NCI-H2171 (cell line): ENCODE measurements at places on chromosomes 6 and 20.

- no peak for DNase-seq
These were observed 66.6 kb downstream of the PRND start for GRCh38 chr20:4788314-4788713.

GRCh38 chr6:28081486-28081751 is 1.1 kb downstream of the ZNF165 start:
- DNase-seq: no peak

DNA sequence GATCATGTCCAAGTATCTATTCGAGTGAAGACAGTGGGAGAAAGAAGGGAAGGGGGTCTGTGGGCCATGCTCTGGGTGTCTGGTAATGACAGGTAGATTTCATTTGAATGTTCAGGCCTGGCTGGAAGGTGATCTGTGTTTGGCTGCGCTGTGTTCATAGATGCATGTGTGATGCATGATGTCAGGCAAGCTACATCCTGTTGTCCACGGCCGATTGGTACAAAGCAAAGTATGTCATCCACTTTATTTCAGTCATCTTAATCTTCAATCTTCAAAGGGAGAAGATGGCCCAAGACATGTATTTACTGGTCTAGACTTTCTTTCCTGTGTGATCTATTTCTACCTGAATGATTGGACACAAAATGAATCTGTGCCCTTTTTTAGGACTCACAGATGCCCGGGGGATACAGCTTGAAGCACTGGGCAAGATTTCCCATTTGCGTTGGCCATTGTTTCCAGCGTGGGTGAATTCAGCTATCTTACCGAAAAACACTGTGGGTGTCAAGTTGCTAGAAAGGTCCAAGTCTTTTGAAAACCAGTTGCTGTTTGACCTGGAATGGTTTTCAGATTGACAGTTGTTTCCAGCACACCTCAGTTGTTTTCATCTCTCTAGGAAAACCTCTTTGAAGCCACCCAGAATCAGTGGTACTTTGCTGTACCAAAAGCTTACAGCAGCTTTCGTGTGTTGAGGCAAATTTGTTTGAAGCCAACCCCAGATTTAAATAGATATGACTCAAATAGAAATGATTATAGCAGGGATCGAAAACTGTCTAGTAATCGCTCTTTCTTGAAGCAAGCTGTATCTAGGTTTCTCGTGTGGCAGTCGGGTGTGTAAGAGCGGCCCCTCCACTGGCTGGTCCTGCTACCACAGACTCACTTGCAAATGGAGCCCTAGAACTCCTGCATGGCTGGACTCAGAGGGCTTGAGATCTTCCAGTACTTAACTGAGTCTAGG is 27.2 kb downstream of the DUSP22 start:
- DNase-seq: no peak

DNA sequence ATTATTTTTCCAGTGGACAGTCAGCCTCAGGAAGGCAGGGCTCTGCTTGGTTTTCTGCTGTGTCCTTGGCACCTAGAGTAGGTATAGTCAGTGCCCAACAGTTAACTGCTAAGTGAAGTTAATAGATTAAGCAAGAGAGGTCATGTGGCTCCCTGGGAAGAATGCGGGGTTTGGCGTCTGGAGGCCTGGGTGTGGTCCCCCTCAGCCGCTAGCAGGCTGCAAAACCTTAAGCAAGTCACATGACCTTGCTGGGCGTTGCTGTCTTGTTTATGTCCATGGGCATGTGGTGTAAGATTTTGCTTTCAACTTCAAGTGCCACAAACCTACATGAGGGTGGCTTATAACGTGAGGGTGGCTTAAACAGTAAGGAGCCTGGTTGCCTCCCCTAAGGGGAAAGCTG is 75.5 kb upstream of the SCP2D1 start:
- DNase-seq: no peak
